Stimulated activated CD8-positive, alpha-beta memory T cell treated with anti-CD3 and anti-CD28 coated beads, Interleukin-2, amount 100 ng/mL, for 48 hours (primary cell): ENCODE measurements at places on chromosomes 2 and 18.

- DNase-seq, result no peak
Measured at GRCh38 chr2:43541165-43541564, 54.7 kb downstream of the THADA start.

- no peak for DNase-seq
Measured at GRCh38 chr2:18932853-18933252, 343.5 kb upstream of the NT5C1B start.

DNA sequence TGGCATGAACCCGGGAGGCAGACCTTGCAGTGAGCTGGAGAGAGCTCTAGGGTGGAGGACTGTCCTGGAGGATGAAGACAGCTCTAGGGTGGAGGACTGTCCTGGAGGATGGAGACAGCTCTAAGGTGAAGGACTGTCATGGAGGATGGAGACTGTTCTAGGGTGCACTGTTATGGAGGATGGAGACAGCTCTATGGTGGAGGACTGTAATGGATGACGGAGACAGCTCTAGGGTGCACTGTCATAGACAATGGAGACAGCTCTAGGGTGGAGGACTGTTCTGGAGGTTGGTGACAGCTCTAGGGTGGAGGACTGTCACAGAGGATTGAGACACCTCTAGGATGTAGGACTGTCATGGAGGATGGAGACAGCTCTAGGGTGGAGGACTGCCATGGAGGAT lies 21.1 kb upstream of the KCNG2 start:
- DNase-seq, result no peak

- no peak for DNase-seq
Measured at GRCh38 chr2:55019526-55020258, 30.6 kb downstream of the RTN4 start.

DNA sequence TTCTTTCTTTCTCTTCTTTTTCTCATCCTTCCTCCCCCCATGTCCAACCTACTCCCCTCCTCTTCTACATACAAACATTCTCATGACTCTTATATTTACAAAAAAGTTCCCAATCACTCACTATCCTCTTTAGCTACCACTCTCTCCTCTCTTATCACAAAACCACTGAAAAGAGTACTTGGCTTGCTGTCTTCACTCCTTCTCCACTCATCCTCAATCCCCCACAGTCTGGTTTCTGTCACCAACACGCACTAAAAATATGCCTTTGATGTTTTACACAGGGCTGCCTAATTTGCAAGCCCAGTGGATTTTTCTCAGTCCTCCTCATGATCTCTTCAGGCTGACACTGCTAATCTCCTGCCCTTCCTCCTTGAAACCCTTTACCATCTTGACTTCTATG lies 159.5 kb downstream of the TNS1 start:
- DNase-seq, result no peak

GRCh38 chr2:109120166-109120565 lies 8.8 kb upstream of the SH3RF3 start:
- DNase-seq, result no peak

DNA sequence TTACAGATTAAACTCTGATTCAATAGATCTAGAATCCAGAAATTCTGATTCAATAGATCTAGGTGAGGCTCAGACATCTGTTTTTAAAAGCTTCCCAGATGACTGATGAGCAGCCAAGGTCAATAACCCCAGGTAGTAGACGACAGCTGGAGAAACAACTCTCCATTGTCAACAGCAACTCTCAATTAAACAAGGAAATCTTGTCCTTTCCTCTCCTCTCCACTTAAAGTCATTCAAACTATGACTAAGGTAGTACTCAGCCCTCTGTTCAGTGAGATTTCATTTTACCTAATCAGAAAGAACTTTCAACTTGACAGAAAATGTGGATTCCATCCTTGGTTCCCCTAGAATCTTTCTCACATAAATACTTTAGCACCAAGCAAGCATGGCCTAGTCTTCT lies 94.6 kb upstream of the SCG2 start:
- DNase-seq, result no peak
